ENCODE measurements at places on chromosomes 1 and 21. TPM values are rescaled to one million over a fixed set of nuclear protein-coding genes. Genes with fewer than 3 reads are reported as not detected.

GRCh38 chr1:109963864-109964263 lies 20.7 kb upstream of the AHCYL1 start:
- no peak for DNase-seq

DNA sequence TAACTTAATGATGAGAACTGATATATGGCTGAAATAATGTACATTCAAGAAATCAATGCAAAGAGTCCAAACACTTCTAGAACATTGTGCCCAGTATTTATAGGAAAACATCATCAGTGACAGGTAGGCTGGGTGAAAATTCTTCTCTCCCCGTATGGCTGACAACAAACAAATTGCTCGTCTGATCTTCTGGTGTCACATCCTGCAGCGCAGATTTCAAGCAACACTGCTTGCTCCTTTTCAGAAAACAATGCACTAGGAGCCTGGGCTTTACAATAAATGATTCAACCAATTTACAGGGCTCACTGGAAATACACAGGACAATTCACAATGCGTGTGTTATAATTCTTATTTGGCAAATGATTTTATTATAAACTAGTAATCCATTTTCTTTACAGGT lies 185.3 kb downstream of the RERE start:
- no peak for DNase-seq

DNA sequence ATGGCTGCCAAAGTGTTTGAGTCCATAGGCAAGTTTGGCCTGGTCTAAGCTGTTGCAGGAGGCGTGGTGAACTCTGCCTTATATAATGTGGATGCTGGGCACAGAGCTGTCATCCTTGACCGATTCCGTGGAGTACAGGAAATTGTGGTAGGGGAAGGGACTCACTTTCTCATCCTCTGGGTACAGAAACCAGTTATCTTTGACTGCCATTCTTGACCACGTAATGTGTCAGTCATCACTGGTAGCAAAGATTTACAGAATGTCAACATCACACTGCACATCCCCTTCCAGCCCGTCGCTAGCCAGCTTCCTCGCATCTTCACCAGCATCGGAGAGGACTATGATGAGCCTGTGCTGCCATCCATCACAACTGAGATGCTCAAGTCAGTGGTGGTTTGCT lies 215.8 kb upstream of the JUN start:
- DNase-seq = no peak

Gene EDARADD
- total RNA-seq = 5.4 TPM

Gene TTC39A
- 14.5 TPM for total RNA-seq

DNA sequence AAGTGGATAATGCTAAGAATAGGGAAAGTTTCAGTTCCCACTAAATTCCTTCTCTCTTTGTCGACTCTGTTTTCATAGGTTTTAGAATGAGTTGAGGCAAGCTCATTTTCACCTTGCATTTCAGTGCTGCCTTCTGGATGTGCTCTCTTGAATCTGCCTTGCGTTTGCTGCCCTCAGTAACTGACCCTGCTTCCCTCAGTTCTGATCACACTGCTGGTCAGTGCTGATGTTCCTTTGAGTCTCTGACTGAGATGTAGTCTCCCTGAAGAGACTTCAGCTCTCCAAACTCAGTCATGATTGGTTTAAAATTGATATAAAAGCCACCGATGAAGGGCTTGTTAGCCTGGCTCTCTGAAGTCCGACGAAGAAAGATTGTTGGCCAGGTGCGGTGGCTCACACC lies 25.2 kb upstream of the HMGN1 start:
- no peak for DNase-seq

GRCh38 chr1:18955441-18956192 lies 859 bp downstream of the IFFO2 start:
- DNase-seq = no peak

Measured in lower leg skin (tissue), 4 donors.